ENCODE measurements at places on chromosomes 7 and 10.
A peak's percentile ranks its signal among the peaks of the same experiment; 100 is the strongest.

DNA sequence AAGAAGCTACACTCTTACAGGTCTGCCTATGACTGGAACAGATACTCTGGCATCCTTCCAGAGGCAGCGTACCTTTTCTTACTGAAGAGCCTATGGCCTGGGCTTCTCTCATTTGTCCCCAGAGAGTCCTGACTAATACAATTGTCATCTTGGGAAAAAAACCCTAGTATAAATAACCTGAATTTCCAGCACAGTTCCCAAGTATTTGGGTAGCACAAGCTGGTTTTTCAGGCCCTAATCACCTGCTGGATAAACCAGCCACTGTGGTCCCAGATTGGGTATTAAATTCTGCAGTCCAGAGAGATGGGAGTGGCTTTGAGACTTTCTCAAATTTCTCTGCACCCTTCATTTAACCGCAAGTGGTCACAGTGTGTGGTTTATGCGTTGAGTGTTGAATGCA, 186.8 kb upstream of the NEBL start:
- DNase-seq = no peak

DNA sequence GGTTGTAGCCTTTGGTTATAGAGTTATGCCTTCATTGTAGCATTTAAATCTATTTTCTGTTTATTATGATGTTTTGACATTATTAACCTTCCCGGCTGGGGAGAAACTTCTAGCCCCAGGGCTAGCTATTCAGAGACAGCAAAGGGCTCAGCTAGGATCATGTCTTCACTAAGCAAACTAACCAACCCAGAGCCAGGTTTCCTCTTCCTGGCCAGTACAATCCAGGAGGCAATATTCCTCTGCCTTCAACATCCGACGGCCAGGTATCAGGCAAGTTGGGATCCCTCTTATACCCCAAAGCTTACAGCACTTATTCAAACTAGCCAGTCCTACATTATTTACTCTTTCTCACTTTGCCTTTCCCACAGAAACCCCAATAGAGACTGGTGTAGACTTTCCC, 1060.7 kb upstream of the GHITM start:
- no peak for DNase-seq

- no peak for DNase-seq
Observed at GRCh38 chr7:91993976-91994375, 53.3 kb downstream of the AKAP9 start.

- DNase-seq = no peak
Observed at GRCh38 chr10:129968853-129969183, 4.7 kb upstream of the EBF3 start.

DNA sequence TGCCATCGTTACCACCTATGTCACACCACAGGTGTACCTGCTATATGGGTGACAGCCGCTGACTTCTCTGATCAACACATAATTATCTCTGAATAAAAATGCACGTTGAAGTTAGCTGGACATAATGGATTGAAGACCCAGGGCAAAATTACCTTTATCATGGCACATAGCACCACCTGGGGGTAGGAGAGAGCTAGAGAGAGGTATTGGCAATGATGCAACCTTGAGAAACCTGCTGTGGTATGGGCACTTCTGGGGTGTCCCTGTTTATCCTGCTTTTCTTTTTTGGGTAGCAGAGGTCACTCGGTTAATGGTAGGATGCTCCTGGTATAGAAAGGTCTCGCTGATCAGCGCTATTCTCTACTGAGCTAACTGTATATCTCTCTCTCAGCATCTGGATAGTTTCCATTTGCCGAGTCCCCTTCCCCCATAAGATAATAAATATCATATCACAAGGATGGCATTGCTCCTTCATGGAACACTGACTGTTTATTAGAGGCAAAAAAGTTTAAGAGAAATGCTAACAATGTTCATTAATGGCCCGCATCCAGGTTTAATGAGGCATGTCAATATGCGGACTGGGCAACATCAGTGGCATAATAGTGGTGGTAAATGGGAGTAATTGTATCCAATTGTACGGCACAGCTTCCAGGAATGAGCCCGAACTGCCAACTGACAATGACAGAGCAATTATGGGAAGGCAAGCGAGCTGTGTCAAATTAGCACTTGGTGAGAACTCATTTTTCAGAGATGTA, 323.1 kb downstream of the TFEC start:
- no peak for DNase-seq

- DNase-seq = peak; percentile 41
Observed at GRCh38 chr10:58782876-58783851, 270.5 kb downstream of the BICC1 start.

GRCh38 chr7:4962872-4963775, 4.1 kb upstream of the MMD2 start:
- no peak for DNase-seq

GRCh38 chr7:41931263-41931646, 228.4 kb upstream of the INHBA start:
- no peak for DNase-seq

DNA sequence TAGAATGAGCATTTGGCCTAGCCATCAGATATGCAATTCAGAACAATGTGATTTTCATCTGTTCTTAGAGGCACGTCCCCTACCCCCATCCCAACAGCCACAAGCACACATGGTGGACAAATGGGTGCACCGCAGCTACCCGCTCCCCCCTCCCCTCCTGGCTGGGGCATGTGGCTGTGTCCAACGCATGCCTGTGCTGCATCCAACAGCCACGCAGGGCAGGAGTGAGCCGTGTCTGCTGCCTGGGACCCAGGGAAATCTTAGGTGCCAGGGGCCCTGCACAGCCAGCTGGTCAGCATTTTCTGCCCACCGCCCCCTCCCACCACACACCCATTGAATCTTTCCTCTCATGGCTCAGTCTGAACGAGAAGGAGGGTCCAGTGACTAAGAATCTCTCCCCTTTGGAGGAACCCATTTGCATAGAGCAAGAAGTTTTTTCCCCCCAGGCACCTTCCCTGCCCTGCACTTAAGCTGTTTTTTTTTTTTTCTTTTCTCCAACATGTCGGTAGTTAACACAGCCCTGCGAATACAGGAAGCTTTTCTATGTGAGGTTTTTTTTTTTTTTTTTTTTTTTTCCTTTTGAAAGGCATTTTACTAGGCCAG, 138.9 kb downstream of the WDR11 start:
- no peak for DNase-seq

- no peak for DNase-seq
Observed at GRCh38 chr7:98085674-98086073, 21.0 kb upstream of the LMTK2 start.

DNA sequence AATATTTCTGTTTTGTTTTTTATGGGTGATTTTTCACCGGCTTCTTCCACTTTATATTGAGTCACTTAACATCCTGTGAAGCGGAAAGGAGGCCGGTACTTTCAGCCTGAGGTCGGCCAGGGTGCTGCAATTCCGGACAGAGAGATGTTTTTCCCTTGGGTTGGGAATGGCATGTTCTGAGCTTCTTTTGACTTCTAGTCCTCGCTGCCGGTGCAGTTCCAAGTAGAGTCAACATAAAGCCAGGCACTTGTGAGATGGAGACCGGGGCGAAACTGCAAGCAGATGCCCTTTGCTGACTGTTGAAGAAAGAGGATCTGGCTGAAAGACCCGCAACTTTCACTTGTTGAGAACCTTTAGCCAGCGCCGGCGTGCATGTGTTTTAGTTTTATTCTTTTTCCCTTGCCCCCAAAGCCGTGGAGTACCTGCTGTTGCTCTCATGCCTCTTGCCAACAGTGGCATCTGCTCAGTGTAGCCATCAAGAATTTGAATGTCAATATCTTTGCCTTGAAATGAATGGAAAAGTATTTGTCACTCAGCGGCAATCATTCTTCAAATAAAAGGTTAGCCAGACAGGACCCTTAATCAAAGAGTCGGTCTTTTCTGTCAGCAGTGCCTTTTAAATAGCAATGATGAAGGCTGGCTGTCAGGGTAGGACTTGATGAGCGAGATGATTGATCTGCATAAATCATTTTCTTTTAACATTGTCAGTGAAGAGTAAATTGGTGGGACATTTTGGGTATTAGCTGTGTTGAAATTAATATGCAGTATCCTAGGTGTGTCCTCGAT, 351.2 kb downstream of the LRMDA start:
- no peak for DNase-seq

DNA sequence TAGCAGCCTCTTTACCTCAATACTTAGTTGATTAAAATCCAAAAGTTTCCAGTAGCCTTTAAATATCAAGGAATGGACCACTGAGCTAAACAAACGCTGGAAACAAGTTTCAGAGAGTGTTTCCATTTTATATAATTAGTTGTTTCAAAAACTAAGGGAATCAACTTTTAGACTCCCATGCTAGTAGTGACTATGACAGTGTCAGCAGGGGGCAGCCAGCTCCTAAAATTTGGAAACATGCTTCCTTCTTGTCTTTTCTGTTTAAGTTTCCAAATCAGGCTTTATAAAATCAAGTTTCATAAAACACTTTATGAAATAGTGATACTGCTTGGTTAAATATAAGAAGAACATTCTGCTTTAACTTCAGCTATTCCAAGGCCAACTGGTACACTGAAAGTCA, 138.2 kb upstream of the TMEM229A start:
- DNase-seq = no peak

DNA sequence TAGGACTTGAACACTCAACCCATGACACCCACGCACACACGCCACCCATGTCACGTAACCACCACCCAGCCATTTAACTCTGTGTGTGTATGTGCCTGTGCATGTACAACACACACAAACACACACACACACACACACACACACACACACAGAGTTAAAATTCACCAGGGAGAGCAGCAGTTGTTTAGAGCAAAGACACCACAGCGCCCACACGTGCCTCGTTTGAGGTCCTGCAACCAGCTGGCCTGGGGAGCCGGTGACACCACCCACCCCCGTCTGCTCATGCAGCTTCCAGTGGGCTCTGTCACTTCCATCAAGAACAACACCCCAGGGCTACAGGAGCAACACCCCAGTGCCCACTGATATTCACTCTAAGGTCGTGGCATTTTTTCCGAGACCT, 97.4 kb downstream of the ELFN1 start:
- no peak for DNase-seq

DNA sequence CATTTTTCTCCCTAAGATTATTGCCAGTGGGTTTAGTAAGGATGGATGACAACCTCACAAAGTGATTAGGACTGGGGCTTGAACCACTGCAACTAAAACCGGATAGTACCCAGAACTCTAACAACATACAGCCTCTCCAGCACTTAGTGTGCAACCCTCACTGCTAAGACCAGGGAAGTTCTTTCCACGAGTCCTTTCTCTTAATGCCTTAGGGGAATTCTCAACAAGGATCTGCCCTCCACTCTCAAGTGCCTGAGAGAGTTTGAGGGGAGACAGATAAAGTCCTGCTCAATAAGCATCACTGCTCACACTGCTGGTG, 104.6 kb downstream of the NRP1 start:
- DNase-seq = no peak

DNA sequence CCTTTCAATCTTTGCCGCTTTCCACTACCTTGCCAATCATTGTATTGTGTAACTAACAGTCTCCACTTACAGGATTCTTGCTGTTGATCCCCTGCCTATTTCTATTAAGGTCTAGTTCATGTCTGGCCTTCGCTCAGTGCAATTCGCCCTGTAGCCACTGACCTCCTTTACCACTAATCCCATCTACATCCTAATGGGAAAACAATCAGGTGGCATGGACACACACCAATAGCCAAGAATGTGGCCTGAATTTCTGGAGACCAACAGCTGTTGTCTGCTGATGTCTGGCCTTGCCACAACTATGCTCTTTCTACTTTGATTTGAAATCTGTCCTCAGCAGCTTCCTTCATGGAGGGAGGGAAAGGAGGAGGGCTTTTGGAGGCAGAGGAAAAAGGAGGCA, 546.2 kb downstream of the SORCS3 start:
- DNase-seq = no peak

DNA sequence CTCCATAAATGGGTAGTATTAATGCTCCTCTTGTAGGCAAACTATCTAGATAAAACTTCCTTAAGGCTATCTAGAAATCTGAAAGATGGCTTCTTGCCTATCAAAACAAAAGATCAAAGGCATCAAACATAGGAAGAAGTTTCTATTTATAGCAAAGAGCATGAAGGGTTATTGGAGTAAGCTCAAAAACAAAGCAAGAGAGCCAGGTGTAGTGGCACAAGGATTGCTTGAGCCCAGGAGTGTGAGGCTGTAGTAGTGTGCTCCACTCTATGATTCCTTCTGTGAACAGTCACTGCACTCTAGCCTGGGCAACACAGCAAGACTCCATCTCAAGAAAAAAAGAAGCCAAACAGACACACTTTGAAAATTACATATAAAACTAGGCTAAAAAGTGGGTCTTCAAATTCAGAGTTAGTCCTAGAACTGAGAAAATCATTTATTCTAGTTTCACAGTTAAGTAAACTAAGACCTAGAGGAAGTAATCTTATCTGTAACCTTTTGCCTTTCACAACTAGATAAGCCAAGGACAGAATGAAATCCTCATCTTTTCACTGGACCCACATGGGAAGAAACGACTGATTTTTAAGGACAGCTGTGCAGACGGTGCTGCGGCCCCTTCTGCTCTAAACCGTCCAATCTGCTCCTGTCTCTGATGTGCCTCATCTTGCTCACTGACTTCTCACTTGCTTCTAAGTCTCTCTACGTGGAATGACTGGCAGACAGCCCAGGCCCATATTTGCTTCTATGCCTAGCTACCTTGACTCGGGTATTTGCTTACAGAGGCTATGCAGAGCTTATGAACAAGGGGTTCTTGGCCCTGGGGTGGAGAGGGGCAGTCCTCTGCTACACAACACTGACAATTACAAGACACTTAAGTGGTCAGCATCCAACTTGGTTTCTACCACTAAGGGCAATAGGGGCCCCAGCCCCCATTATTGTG, 50.0 kb downstream of the ESYT2 start:
- no peak for DNase-seq

- DNase-seq = no peak
Observed at GRCh38 chr10:123761666-123762230, 95.6 kb downstream of the GPR26 start.

- DNase-seq = no peak
Observed at GRCh38 chr10:132335189-132336063, 3.4 kb downstream of the LRRC27 start.

- DNase-seq = no peak
Observed at GRCh38 chr10:3324612-3325038, 152.0 kb upstream of the PITRM1 start.

GRCh38 chr10:62109587-62110293, 158.9 kb downstream of the RTKN2 start:
- no peak for DNase-seq

DNA sequence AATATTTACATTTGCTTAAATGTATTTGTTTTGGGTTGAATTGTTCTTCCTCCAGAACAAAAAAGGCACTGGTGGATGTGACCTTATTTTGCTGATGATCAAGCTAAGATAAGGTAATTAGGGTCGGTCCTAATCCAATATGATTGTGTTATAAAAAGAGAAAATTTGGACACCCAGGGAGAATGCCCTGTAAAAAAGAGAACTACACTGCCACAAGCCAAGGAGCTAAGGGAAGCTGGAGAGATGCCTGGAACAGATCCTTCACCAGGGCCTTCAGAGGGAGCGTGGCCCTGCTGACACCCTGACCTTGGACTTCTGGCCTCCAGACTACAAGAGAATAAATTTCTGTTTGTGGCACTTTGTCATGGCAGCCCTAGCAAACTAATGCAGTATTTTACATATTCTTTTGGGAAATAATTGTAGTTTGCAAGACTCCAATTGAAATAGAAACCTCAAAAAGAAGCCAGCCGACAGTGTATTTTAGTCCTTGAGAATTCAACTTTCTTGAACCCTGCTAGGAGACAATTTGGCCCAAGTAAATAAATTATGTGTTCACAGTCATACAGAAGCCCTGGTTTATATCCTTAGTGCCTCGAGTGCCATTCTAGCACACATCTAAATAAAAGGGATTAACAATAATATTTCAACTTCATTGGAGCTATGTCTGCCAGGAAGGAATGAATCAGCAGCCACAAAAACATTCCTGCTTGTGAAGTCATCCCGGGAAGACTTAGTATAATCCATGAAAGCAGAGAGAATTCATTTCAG, 164.6 kb downstream of the PKD1L1 start:
- DNase-seq = peak; percentile 95

GRCh38 chr10:58326967-58327381, 7.8 kb upstream of the UBE2D1 start:
- peak; percentile 13 for DNase-seq

All from fibroblast of skin of left biceps (primary cell).